ENCODE measurements at places on chromosomes 13 and 19. TPM values are rescaled to one million over a fixed set of nuclear protein-coding genes. Genes with fewer than 3 reads are reported as not detected.
A peak's percentile ranks its signal among the peaks of the same experiment; 100 is the strongest.

TMEM150B gene
- total RNA-seq: 0.74 TPM

PNMA8A gene
- total RNA-seq: 0.44 TPM

HIPK4 gene
- total RNA-seq: not detected

IGFL1 gene
- total RNA-seq: not detected

GRCh38 chr13:39209731-39210531 lies 171.7 kb downstream of the NHLRC3 start:
- DNase-seq: no peak

DNA sequence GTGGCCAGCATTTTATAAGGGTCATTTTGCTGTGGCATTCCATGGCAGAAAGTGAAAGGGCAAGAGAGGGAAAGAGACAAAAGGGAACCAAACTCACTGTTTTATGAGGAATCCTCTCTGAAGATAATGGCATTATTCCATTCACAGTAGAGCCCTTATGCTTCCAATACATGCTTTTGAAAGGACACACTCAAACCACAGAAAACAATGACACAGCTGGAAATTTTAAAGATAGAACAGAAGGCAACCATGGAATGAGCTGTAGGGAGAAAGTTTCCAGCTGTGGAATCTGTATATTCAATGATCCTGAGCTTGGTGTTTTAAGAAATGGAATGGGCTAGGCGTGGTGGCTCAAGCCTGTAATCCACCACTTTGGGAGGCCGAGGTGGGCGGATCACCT lies 677.4 kb downstream of the SLITRK1 start:
- DNase-seq: no peak

- DNase-seq: no peak
Measured at GRCh38 chr13:60629158-60629557, 232.1 kb downstream of the TDRD3 start.

DNA sequence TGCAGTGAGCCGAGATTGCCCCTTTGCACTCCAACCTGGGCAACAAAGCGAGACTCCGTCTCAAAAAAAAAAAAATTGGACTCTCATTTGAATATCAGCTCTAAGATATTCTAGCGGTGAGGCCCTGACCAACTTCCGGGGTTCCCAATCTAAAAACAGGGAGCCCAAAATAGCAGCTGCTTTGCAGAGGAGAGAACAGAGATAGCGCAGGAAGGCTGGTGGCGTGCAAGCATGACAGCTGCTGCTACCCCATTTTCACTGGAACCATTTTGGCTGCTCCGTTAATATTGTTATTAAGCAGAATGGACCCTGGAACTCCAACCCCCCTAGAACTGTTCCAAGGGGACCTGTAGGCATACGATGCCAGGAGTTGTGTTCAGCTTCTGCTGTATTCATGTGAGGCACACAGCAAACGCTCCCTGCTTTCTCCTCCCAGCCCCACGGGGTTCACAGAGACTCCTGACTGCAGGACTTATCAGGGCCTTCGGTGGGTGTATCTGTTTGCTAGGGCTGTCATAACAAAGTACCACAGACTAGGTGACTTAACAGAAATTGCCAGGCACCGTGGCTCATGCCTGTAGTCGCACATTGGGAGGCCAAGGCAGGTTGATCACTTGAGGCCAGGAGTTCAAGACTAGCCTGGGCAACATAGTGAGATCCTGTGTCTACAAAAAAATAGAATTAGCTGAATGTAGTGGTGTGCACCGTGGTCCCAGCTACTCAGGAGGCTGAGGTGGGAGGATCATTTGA lies 11.5 kb downstream of the STXBP2 start:
- no peak for DNase-seq

DNA sequence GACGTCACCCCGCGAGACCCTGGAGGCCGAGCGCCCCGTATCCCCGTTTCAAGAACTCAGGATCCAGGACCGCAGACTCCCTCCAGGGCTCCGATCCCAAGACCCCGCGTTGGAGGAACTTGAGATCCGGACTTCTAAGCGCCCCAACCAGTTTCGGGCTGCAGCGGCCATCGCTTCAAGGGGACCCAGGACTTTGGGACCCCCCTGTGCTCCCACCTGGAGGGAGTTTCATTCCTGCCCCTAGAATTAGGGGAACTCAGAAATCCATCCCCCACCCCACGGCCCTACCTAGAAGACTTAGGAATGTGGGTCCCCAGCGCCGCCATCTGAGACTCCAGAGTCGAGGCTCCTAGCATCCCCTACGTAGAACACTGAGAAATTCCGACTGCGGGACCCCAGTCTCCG lies 400 bp downstream of the PLEKHG2 start:
- DNase-seq: no peak

GRCh38 chr19:6116749-6117430 lies 6.6 kb upstream of the RFX2 start:
- no peak for DNase-seq

- DNase-seq: no peak
Measured at GRCh38 chr13:91174886-91175501, 172.5 kb upstream of the MIR17HG start.

DNA sequence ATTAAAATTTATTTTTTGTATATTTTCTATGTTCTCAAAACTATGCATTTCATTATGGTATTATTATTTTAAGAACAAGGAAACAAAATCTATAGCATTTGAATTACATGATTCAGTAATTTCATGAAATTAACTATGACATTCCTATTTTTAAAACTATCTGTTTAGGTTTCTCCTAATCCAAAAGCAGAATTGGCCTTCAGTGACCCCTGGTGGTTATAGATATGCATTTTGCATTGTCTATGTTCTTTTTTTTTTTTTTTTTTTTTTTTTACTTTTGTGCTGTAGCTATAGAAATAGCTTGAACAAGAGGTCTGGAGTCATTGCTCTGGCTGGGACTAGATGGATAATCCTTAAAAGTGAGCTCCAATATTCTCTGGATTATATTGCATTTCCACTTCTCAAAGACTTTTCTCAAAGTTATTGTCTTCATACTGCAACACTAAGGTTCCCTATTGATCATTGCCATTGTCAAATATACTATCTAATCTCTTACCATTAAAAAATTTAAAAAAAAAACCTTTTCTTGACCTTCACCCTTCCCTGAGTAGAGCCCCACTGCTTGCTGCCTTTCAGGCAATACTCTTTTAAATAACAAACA lies 15.9 kb upstream of the DNAJC3 start:
- DNase-seq: peak; percentile 51

DNA sequence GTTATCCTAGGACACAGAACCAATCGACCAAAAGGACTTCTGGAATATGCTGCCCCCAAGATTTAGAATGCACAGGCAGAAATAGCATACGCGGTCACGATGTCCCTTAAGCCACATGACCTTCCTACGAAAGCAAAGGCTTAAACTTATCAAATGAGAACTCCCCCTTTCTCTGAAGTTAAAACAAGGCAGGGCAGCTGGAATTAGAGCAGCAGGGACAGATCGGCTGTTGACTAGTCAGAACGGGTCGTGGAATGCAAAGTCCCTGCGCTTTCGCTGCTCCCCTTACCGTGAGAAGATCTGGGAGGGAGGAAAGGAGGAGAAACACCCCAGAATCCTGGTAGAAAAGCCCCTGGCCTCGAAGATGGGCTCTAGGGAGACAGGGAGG lies 799 bp upstream of the USPL1 start:
- peak; percentile 90 for DNase-seq

DNA sequence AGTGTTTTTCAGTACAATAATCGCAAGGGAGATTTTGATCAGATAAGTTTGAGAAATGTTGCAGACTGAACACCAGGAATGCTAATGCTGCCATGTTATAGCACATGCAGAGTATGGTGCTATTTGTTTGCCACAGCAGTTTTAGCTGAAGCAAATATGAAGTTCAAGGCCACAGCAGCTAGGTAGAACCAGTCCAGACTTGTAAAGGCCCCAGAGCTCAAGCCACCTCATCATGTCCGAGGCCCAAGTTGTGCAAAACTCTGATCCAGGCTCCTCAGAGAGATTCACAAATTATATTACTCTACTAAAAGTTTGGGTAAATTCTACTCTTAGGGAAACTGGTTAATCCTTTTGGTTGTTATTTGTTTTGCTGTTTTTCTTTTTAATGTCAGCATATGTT lies 2702.6 kb downstream of the PCDH9 start:
- peak; percentile 1 for DNase-seq

GRCh38 chr19:17075864-17076542 lies 426 bp downstream of the MYO9B start:
- DNase-seq: no peak

DNA sequence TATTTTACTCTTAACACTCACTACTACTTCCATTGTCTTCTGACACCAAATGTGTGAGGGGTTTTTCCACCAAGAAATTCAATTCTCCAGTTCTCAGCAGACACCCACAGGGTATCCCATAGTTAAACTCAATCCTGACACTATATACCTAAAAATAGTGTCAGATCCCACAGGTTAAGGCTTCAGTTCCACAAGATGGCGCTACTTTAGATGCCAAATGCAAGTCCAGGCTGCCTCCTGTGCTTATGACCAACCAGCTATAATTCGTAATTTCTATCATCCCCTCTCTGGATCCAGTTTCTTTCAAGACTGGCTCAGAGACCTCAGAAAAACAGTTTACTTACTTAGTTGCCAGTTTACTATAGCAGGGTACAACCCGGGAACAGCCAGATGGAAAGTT lies 1146.2 kb upstream of the SPRY2 start:
- DNase-seq: peak; percentile 24

DNA sequence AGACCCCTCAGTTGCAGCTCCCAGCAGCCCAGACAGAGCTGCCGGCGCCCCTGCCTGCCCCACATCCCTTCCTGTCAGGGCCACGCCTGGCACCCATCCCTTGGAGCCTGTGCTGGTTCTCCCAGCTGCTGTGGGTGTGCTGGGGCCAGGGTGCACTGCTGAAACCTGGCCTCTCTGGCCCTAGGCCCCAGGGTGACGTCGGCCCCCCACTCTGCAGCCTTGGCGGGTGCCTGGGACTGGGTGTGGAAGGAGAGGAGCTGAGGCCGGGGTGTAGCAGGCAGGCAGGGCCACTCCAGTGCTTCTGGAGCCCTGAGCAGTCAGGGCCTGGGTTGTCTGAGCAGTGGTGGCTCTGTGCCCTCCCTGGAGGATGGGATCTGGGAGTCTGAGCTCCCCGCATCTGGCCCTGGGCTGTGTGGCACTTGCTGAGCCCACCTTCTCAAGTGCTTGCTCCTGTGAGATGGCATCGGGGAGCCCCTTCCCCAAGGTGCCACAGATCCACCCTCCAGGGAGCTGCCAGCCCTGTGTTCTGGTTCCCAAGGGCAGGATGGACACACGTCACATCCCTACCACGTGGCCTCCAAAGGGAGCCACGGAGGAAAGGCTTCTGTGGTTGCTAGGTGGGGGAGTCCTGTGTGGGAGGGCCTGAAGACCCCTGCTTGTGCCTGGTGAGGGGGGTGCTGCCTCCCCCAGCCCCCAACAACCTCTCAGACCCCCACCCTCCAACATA lies 5.2 kb downstream of the PLEKHJ1 start:
- no peak for DNase-seq

GRCh38 chr13:87671031-87671752 lies at the start of gene SLITRK5:
Gene SLITRK5, plus strand, starts transcription at chr13:87671371. Its CDS starts 4,018 bp downstream, at chr13:87675389.
- peak; percentile 3 for DNase-seq

DNA sequence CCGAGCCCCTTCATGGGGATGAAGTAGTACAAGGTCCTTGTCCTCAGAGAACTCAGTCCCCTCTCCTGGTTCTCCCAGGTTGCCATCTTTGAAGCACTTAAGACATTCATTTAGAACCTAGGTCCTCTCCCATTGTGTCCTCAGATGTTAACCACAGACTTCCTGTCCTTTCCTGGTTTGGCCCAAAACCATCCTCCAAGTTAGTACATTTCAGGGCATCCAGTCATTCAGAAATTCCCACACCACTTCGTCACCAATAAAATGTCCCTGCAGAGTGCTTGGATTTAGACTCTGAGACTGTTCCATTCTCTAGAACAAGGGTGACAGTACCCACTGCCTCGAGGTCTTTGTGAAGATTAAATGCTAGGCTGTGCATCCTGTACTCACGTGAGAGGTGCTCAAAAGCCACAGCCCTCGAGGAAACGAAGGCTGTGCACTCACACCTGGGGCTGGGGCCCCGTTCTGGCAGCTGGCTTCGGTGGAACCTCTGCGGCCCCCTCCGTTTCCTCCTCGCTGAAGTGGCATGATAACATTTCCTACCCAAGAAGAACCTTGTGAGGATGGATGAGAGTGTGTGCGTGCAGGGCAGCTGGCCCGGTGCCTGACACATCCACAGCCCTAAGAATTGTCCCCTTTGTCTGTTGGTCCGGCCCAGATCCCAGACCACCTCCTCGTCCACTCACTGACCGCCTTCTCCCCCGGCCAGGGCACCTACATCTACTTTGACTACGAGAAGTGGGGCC lies 4.7 kb downstream of the LENG1 start:
- DNase-seq: no peak

DNA sequence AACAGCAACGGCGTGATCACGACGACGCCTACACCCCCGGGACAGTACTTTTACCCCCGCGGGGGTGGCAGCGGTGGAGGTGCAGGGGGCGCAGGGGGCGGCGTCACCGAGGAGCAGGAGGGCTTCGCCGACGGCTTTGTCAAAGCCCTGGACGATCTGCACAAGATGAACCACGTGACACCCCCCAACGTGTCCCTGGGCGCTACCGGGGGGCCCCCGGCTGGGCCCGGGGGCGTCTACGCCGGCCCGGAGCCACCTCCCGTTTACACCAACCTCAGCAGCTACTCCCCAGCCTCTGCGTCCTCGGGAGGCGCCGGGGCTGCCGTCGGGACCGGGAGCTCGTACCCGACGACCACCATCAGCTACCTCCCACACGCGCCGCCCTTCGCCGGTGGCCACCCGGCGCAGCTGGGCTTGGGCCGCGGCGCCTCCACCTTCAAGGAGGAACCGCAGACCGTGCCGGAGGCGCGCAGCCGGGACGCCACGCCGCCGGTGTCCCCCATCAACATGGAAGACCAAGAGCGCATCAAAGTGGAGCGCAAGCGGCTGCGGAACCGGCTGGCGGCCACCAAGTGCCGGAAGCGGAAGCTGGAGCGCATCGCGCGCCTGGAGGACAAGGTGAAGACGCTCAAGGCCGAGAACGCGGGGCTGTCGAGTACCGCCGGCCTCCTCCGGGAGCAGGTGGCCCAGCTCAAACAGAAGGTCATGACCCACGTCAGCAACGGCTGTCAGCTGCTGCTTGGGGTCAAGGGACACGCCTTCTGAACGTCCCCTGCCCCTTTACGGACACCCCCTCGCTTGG lies 966 bp downstream of the JUNB start:
- peak; percentile 46 for DNase-seq

GRCh38 chr13:63632321-63632720 lies 2216.7 kb upstream of the PCDH20 start:
- no peak for DNase-seq

GRCh38 chr13:30125422-30126073 lies 181.8 kb downstream of the KATNAL1 start:
- DNase-seq: peak; percentile 43

DNA sequence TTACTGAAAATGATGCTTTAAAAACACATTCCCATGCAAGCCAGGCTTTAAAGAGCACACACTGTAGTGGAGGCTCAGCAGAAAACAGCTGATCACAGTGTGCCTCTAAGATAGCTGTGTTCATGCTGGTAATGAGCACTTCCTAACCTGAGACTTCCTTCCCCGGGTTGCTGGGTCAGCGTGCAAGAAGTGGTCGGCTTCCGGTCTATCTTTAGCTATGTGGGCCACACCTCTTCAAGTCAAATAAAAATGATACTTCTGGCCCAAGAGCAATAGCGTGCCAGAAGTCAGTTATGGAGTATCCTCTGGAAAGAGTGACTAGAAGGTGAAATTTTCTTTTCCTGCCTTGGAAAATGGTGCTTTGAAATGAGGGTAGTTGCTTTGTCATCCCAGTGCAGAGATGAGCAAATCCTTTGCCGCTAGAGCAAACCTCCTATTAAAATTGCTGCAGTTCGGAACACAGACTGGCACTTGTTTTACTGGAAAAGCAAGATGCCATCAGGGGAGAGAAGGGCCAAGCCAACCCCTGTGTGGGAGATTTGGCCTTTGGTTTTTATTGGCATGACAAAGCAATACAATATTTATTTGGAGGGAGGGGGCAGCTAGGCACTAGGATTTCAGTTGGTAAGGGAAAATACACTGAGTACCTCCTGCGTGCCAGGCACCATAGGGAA lies 64.2 kb downstream of the ARHGAP35 start:
- DNase-seq: no peak

Measured in HepG2 (cell line).